Activated T-helper 2 cell treated with anti-CD3 and anti-CD28 coated beads, Interferon-gamma antibody, Interleukin-2, Interleukin-4, amounts not matched to agents 10 μg/mL and 5 μg/mL and 100 μg/mL, durations not matched to agents 14 hours and 24 hours and 36 hours (primary cell): ENCODE measurements at places on chromosomes 12 and 14.

DNA sequence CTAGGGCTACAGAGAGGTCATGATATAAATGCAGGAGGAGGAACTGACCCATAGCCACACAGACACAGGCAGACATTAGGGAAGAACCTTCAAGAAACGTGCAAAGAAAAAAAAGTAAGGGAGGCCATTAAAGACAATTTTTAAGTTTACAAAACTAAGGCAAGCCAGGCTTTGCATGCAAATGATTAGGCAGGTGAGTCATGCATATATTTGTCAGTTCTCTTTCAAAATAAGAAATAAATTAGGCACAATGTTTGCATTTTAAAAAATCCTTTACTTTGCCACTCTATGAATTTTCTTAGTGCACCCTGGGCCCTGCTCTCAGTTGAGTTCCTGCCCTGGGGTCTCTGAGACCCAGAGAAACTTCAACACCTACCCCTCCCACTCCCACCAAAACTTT is 75.0 kb downstream of the PRMT8 start:
- DNase-seq: no peak

DNA sequence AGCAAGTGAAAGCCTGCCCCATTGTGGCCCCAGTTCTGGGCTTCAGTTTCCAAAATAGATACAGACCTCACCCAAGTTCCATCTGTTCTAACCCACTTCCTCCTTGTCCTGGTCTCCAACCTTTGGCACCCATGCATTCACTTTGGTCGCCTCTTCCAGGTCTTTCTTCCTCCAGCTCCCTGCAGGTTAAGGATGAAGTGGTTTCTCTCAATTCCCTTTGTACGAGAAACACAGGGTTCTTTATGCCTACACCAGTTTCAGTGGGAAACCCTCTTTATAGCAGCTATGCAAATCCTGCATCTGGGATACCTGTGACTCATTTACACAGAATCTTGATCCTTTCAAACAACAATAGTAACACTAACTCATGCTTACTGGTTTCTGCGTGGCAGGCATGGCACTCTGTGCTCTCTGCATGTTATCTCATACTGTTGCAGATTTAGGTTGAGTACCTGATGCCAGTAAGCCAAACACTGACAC is 110.6 kb upstream of the AMIGO2 start:
- no peak for DNase-seq

DNA sequence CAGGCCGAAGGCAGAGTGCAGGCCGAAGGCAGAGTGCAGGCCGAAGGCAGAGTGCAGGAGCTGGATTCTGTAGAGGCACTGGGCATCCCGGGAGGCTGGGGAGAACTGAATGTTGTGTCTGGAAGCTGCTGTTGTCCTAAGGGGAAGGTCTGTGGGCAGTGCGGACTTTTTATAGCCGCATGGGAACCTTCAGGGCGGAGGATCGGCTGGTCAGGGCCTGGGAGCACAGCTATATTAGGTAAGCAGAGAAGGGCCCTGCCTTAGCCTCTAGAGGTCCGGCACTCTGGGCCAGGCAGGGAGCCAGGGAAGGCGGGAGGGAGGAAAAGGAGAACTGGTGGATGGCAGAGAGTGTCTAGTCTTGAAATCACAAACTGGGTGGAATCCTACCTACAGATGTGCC is 14.2 kb downstream of the CABP1 start:
- no peak for DNase-seq

DNA sequence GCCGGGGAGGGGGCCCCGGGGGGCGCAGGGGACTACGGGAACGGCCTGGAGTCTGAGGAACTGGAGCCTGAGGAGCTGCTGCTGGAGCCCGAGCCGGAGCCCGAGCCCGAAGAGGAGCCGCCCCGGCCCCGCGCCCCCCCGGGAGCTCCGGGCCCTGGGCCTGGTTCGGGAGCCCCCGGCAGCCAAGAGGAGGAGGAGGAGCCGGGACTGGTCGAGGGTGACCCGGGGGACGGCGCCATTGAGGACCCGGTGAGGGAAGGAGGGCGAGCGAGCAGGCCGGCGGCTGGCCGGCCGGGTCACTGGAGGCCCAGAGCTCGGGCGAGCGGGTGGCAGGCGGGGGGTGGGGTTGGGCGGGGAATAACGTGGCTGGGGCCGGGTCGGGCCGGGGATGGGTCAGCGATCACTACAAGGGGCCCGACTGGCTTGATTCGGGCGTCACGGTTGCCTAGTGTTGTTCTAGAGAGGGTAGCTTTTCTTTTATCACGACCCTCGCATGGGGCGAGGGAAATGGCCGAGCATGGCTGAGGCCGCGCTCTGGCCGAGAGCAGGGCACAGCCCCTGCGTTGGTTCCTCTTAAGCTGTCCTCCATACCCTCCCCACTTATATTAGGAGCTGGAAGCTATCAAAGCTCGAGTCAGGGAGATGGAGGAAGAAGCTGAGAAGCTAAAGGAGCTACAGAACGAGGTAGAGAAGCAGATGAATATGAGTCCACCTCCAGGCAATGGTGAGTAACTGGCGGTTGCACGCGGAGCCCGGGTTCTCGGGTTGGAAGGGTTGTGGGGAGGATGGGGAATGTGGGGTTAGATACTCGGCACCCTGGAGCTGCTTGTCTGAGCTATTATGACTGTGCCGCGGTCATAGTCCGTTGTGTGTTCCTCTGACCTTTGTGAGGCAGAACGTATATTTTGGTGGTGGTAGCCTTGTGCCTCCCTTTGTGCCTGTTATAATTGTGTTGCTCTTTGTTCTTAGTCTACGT is 603 bp downstream of the PABPN1 start:
- DNase-seq: peak; percentile 39

- peak; percentile 75 for DNase-seq
These were observed 27.2 kb upstream of the PNMA1 start for GRCh38 chr14:73741386-73741875.

GRCh38 chr12:98671459-98671858 is 26.4 kb downstream of the APAF1 start:
- no peak for DNase-seq

DNA sequence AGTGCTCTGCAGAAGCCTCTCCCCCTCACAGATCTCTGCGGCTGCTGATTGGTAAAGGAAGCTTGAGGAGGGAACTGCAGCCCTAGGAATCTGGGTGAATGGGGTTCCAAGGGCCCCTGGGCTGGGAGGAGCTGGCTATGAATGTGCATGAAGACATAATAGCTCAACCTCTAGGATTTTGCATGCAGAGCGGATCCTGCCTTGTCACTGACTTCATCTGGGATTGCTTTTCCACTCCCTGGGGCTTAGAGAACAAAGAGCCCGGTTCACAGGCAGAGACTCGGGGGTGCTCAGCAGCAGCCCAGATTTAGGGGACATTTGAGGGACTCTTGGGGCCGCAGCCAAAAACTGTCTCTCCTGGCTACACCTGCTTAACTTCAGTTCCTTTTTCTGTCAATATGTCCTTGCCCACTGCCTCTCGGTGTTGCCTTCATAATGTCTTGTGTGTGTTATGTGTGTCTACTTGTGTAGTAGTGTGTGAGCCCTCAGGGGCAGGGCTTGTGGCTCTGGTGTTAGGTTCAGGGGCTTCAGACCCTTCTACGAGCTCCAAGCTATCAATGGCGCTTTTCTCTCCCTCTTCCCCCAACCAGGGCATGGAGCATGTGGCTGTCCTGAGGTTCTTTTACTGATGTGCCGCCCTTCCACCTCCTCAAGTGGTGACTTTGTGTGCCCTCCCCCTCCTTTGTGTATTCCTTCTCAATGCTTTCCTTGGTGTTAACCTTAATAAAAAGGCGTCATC is 1.9 kb downstream of the CCDC184 start:
- DNase-seq: no peak

DNA sequence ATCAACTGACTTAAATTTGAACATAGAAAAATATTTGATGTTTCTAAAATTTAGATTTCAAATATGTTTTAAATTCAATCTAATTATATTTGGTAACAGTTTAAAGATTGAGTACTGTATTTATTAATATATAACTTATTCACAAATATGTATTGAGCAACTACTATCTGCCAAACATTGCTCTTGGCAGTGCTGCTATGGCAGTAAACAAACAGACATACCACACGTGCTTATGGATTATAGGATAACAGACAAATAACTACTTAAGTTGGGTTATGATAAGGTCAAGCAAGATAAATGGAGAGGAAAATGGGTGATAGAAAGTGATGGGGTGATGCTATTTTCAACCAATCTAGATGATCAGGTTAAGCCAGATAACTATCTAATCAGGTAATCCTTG is 538.1 kb downstream of the C12orf50 start:
- DNase-seq: no peak

DNA sequence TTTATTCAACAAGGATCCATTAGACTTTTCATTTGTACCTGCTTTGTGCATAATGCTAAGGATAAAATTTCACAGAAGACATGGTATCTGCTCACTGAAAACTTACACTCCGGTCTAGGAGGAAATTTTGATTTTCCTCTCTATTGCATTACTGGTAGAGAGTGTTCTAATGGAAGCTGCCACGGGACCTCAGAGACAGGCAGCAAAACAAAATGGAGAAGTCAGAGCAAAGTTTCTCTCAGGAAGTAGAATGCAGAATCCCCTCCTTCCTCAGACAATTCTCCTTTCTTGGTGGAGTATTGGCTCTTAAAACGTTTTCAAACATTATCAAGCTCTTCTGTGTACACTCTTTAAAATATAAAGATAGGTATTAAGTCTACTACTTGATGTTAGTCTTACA is 12.3 kb downstream of the CLEC2B start:
- no peak for DNase-seq

GRCh38 chr12:45986641-45987339 is 3.6 kb downstream of the SCAF11 start:
- no peak for DNase-seq

DNA sequence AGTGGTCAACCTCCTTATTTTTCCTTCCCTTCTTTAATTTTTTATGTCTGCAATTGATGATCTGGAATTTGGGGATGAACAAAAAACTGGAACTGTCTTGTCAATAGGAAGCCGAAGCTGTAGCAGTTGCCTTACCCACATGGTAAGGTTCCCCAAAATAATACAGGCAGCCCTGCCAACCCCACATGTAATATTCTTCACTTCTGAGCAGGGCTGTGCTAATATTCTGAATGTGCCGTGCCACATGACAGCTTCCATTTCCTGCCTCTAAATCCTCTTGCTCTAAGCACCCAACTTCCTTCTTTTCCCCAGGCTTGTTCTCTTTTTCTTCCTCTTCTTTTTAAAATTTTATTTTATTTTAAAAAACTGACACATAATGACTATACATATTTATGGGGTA is 39.6 kb downstream of the GPATCH2L start:
- no peak for DNase-seq

- DNase-seq: no peak
These were observed 230.2 kb downstream of the SLC41A2 start for GRCh38 chr12:104727726-104728465.
